ENCODE measurements at places on chromosomes 2 and 18. TPM values are rescaled to one million over a fixed set of nuclear protein-coding genes. Genes with fewer than 3 reads are reported as not detected.

Gene CDH7
- not detected for total RNA-seq

Gene RUFY4
- total RNA-seq = not detected

Gene MAPRE2
- total RNA-seq = 11.7 TPM

DNA sequence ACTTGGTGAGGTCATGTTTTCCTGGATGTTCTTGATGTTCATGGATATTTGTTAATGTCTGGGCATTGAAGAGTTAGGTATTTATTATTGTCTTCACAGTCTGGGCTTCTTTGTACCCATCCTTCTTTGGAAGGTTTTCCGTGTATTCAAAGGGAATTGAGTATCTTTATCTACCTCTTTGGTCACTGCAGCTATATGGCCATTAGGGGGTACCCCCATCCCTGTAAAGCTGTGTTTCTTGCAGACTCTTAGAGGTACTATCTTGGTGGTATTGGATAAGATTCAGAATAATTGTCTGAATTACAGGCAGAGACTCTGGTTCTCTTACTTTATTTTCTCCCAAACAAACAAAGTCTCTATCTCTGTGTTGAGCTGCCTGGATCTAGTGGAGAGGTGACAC is 401.6 kb upstream of the FSIP2 start:
- no peak for DNase-seq

Gene ADAM23
- under 0.01 TPM for total RNA-seq

GRCh38 chr2:239259603-239260298 is 141.1 kb downstream of the HDAC4 start:
- DNase-seq = peak; percentile 41

- no peak for DNase-seq
These were observed 13.3 kb downstream of the ACKR3 start for GRCh38 chr2:236582968-236583367.

Gene SPR
- total RNA-seq = 84.6 TPM

DNA sequence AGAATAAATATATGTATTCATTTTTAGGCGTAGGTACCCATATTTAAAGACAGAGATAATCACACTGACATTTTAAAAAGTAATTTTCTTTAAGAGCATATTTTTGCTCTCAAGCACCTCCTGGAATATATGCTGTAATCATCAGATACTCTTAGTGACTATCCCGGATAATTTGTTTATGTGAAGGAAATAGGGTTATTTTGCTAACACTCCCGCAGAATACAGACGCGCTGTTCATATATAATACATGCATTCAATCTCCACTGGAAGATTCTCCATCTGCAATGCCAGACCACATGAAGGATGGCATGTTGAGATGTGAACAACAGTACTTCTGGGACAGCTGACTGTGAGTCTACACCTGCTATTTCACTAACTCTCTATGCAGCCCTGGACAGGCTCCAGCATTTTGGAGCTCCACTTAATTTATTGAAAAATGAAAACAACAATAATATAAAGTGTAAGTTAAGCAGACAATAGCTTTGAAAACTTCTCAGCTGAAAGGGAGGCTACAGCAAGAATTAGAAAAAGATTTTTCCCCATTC is 430.6 kb downstream of the TMX3 start:
- DNase-seq = no peak

DNA sequence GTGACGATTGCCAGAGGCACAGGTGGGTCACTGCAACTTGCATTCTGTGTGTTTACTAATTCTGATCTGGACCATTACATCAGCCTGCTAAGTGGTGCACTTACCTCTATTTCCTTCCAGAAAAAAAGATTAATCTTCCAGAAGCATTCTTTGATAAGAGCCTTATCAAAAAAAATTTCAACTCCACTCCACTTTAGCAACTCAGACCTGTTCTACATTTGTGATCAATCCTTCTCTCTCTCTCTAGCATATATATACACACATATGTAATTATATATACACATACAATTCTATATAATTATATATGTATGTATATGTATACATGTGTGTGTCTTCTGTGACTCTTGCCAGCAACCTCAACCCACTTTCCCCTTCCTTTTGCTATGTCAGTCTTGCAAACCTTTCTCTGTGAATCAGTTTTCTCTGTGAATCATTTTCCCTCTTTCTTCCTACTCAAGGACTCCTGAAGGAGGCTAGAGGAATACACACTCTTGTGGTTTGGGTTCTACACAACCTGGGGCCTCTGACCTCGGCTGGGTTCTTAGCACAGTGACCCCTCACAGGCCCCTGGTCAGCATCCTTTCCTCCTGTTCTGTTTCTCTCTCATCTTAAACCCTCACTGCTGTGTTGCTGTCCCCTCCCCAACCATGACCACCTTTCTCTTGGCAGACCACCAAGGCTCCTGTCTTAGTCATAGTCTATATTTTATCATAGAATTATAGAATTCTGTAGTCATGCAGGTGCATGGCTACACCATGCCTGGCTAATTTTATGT is 130.4 kb upstream of the PELI1 start:
- no peak for DNase-seq

DNA sequence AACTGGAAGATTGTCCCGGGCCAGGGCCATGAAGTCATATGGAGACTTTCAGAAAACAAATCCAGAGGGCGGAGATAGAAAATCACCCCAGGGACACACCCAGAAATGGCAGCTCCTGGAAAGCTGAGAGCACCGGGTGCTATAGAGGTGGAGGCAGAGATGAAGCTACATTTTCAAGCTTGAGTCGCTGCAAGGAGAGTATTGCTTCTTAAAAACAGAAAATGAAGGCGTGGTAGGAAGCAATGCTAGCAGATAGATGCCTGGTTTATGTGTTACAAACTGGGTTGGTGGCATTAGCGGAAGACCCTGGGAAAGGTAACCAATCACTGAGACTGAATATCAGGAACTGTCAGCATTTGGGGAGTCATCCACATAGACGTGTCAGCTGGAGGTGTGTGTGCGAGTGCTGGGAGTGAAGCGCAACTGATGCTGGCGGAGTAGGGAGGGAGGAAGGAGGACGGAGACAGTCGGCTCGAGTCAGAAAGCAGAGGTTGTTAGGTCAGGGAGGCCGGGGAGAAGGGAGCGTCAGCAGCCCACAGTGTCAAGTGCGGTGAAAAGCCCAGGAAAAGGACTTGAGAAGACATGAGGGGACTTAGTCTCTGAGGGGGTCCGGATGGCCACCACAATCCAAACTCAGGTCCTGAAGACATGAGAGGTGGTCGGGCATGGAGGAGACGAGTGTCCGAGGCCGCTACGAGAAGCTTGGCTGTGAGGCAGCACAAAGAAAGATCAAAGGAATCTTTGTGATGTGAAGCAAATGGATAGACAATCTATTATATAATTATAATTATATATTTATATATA is 45.4 kb downstream of the C18orf63 start:
- DNase-seq = no peak

Gene SERPINB13
- not detected for total RNA-seq

Gene TMEM200C
- 0.78 TPM for total RNA-seq

Gene UGT1A4
- 3.3 TPM for total RNA-seq

Gene ECEL1
- total RNA-seq = 0.26 TPM

DNA sequence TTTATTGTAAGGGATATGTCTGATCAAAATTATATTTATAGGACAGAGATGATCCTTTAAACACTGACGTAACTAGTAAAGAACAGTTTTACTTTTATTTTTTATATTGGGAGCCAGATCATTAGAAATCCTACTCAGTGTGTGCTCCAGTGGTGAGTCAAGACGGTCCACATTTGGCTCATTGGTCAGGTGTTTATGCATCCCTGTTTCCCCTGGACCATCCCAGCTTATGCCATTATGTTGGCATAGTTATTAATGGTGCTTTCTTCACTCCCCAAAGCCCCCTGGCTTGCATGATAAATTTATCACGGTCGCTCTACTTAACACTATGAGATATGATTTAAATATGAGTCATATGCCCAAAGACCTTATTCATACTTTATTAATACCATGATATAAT is 293.4 kb downstream of the XIRP2 start:
- no peak for DNase-seq

- DNase-seq = no peak
These were observed 404.8 kb downstream of the MEIS1 start for GRCh38 chr2:66839551-66840320.

- no peak for DNase-seq
These were observed 6.4 kb upstream of the ITGB6 start for GRCh38 chr2:160206436-160206835.

DNA sequence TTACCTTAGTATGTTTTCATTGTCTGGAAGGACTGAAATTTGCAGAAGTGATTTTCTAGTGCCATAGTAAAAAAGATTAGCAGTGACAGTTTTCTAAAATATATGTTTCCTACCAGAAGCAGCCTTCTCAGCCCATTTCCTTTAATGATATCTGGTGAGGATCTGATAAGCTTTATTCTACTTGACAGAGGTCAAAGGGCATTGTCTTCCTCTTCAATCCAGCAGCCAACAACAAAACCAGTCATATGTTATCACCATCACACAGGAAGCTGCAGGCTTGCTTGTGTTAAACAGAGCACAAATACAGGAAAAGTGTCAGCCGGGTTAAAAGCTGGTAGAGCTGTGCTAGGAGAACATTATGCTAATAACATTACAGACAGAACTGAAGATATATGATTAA is 35.6 kb upstream of the ZSWIM2 start:
- DNase-seq = no peak

DNA sequence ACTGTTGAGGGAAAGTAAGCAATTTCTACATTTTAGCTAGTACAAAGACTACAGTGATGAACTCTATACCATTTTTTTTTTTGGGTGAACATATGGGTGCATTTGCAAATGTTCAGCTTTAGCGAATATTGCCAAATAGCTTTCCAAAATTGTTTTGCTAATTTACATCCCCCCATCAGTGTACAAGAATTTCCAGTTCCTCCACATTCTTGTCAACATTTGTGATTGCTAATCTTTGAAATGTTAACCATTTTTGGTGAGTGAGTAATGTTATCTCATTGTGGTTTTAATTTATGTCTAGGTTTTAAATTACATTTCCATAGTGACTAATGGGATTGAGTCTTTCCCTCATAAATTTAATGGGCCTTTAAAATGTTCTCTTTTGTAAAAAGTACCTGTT is 16.4 kb upstream of the CNRIP1 start:
- no peak for DNase-seq

DNA sequence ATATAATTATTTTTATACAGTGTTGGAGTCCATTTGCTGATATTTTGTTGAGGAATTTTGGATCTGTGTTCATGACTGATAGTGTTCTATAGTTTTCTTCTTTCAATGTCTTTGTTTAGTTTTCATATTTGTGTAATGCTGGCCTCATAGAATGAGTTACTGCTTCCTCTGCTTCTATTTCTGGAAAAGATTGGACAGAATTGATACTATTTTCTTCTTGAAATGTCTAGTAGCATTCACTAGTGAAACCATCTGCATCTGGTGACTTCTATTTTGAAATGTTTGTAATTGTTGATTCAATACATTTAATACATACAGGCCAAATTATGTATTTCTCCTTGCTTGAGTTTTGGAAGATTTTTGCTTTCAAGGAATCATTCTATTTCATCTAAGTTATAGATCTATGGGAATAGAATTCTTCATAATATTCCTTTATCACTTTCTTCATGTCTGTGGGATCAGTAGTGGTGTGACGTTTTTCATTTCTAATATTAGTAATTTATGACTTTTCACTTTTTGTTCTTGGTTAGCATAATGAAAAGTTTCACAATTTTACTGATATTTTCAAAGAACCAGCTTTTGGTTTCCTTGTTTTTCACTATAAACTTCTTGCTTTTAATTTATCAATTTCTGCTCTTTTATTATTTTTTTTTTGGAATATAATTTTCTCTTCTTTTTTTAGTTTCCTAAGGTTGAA is 509.9 kb upstream of the VRK2 start:
- DNase-seq = no peak

- no peak for DNase-seq
These were observed 60.2 kb upstream of the TCF7L1 start for GRCh38 chr2:85073033-85073432.

Gene VWA3B
- not detected for total RNA-seq

- no peak for DNase-seq
These were observed 347.0 kb upstream of the ID2 start for GRCh38 chr2:8334866-8335325.

GRCh38 chr2:96138179-96139145 is at the start of gene ASTL:
Gene ASTL (minus strand): TSS chr2:96138502. CDS start chr2:96138436, 66 bp downstream.
- peak; percentile 75 for DNase-seq

Gene IL37
- total RNA-seq = not detected

DNA sequence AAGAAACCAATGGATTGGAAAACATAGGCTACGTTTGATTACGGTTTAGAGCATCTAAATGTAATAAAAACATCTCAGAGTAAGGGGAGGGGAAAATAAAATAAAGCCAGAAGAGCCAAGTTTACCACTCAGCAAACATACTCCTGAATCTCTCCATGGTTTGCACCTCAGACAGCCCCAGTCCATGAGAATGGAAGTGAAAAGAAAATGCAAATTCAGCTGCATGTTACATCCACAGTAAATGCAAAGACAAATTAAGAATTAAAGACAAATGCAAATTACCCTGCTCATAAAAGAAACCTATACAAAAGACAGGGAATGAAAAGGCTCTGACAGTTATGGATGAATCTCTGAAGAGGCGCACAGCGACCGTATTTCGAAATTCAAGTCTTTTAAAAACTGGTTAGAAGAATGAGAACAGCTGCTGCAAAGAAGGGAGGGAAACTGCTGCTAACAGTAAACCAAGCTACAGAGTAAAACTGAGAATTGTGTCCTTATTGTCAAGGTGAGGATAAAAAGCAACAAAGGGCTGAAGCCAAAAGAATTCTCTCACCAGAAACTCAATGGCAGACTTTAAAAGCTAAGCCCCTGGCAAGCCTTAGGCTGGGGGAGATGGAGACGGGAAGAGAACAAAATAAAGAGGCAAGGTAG is 197.9 kb upstream of the ACVR2A start:
- DNase-seq = no peak

DNA sequence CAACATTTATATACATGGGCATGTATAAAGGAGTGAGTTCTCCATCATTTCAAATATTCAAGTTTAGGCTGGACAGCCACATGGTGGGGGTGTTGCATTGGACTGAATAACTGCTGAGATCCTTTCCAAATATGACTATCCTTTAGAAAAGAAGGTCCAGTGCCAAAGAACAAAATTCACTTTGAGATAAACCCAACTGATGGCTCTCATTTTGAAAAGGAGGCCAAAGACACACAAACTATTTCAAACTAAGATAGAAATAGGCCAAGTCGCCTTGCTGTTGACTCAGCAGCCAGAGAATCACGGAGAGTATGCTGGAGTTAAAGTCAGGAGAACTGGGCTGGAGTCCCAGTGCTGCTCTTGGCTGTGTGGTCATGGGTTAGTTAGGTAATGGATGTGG is 204.5 kb upstream of the LRATD1 start:
- DNase-seq = no peak

- no peak for DNase-seq
These were observed 349.8 kb downstream of the RBM43 start for GRCh38 chr2:150911766-150912280.

Measured in body of pancreas (tissue), 4 donors.